ENCODE measurements at places on chromosomes 1 and 21.

GRCh38 chr1:228016653-228017355, 10.0 kb downstream of the WNT3A start:
- DNase-seq = no peak

GRCh38 chr1:221174330-221174993, 295.2 kb downstream of the HLX start:
- no peak for DNase-seq

DNA sequence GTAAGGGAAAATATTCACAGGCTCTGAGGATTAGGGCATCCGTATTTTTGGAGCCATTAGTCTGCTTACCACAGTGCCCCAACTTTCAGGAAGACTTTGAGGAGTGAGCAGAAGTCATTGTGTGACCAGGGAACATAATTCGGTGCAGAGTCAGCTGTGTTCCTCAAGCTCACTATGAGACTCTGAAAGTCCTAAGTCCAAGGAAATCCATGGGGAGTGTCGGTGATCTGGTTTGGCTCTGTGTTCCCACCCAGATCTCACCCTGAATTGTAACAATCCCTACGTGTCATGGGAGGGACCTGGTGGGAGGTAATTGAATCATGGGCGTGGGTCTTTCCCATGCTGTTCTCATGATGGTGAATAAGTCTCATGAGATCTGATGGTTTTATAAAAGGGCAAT, 45.9 kb upstream of the SCAF4 start:
- DNase-seq = no peak

DNA sequence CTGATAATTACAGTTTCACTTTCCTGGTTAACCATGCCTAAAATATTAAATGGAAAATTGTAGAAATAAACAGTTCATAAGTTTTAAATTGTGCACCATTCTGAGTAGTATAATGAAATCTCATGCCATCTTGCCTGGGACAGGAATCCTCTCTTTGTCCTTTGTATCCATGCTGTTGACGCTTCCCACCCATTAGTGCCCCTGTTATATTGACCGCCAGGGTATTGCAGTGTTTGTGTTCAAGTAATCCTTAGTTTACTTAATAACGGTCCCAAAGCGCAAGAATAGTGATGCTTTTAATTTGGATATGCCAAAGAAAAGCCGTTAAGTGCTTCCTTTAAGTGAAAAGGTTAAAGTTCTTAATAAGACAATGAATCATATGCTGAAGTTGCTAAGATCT, 41.7 kb downstream of the RPRD2 start:
- no peak for DNase-seq

- no peak for DNase-seq
Measured at GRCh38 chr21:45039317-45040156, 34.8 kb upstream of the ADARB1 start.

GRCh38 chr1:169941982-169942830, 48.5 kb upstream of the SCYL3 start:
- DNase-seq = no peak

DNA sequence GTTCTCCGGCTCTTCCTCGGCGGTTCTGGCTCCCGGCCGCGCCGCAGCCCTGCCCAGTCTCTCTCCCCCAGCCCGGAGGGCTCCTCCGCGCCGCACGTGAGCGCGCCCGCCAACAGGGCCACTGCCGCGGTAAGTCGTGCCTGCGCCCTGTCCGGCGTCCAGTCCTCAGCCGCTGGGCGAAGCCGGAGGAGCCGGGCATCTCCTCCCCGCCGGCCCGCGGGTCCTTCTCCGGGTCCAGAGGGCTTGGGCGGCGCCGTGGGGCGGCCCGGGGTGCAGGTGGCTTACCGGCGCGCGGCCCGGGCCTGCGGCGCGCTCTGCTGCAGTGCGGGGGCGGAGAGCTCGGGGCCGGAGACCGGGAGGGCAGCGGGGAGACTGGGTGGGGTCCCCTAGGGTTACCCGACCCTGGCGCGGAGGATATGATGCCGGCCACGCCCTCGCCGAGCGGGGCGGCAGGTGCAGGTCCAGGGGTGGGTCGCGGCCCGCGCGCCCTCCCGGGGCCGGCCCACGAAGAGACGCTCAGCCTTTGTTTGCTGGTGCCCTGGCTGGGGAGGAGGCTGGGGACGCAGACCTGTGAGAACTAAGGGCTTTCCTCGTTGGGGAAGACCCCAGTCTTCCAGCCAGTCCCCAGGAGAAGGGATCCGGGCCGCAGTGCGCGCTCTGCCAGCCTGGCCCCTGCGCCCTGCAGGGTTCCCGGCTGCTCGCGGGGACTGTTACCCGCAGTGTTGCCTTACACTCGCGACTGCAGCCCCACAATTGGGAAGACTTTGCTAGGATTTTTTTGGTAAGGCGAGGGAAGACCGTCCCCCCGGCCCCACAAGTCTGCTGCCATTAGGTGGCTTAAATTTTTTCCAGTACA, at the start of gene DOP1B:
Gene DOP1B (plus strand): TSS at position 10 of the 856 bp plus-strand sequence. CDS start 7,910 bp downstream, outside the sequence.
- DNase-seq = no peak

- DNase-seq = no peak
Measured at GRCh38 chr1:75727571-75727970, 3.1 kb downstream of the ACADM start.

DNA sequence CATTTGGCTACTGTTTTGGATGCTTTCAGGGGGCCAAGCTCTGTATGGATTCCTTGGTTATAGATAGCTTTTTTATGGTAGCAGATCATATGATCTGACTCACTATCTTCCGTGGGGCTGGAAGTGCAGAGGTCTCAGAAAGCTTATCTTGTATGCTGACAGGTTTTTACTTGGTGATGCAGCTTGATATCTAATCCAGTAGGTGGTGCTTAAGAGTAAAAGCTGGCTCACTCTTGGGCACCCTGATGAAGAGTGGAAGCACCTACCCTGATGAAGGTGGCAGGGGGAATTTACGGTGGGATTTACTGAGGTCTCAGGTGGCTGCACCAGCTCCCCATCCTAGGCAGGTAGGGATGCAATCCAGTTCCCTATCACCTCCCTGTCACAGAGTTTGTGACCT, 151.2 kb downstream of the PTBP2 start:
- no peak for DNase-seq

GRCh38 chr1:116347696-116348095, 25.3 kb upstream of the ATP1A1 start:
- no peak for DNase-seq
